SK-N-MC (cell line): ENCODE measurements at places on chromosomes 1 and 21.

- DNase-seq, result no peak
These were observed 693 bp downstream of the RAB4A start for GRCh38 chr1:229271448-229272159.

- no peak for DNase-seq
These were observed 2.8 kb downstream of the AIRE start for GRCh38 chr21:44288251-44289110.

DNA sequence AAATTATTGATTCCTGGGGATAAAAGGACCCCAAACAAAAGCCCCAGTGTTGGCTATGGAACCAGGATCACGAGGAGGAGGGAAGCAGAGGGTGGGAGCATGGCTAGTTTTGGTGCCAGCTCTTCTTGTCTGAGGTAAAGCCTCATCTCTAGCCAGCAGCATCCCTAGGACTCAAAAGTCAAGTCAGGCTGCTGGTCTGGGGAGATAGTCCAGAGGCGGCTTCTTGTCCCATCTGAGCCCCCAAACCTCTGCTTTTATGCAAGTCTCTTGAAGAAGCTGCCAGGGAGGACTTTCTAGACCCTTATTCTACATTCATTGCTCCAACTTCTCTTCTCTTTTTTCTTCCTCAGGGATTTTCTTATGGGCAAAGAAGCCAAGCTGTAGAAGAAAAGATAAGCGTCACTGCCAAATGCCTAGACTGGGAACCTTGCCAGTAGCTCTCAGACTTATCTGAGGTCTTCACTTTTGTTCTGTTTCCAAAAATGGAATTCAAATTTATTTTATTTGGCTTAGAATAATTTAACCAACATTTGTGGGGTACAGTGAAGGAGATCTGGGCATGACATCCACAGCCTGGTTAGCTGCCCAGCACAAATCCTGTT is 6.9 kb upstream of the ANKRD35 start:
- DNase-seq, result no peak

- DNase-seq, result no peak
These were observed 5.5 kb upstream of the RNF11 start for GRCh38 chr1:51230501-51231078.

- no peak for DNase-seq
These were observed 16.1 kb downstream of the ZBTB18 start for GRCh38 chr1:244066954-244067716.

DNA sequence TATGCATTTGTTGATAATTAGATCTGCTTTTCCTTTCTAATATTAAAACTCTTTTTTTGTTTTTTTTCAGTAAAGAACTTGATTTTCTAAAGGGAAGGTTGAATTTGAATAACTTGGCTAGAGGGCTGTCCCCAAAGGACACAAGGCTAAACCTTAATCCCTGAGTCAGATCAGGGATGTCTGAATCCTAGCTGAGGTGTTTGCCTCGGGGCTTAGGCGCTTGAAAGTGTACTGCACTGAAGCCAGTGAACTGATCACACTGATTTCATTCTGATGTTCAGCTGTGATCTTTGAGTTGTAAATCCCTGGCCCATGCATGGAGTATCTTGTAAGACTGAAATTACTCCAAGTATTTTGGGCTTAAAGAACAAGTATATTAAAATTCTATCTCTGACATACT is 42.8 kb downstream of the MTR start:
- DNase-seq, result no peak

GRCh38 chr1:2175681-2176454 is 18.7 kb downstream of the FAAP20 start:
- DNase-seq, result no peak

DNA sequence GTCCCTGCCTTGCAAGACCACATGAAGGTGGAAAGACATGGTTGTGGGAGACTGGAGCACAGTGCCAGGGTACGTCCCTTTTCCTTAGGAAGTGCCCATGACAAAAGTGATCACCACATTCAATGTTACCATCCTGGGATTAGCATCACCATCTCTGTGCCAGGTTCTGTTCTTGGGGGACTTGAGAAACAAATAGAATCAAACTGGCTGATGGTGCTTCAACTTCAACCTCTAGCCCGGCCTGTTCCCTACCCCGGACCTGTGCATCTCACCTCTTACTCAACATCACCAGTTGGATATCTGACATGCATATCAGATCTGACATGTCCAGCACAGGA is 153.3 kb downstream of the GRIK3 start:
- DNase-seq, result no peak
